Activated naive CD8-positive, alpha-beta T cell treated with anti-CD3 and anti-CD28 coated beads, Interleukin-2, amount 10 ng/mL, durations not matched to agents 7 days and 5 days (primary cell): ENCODE measurements at places on chromosomes 6 and 20. TPM values are rescaled to one million over a fixed set of nuclear protein-coding genes. Genes with fewer than 3 reads are reported as not detected.

Gene HLA-G
- total RNA-seq, result 2.0 TPM

Gene CDSN
- not detected for total RNA-seq

Gene FAM184A
- total RNA-seq, result 3.0 TPM

- DNase-seq, result no peak
Measured at GRCh38 chr6:124400261-124400999, 561.8 kb upstream of the RNF217 start.

GRCh38 chr6:12335717-12336116 lies 45.6 kb downstream of the EDN1 start:
- no peak for DNase-seq

DNA sequence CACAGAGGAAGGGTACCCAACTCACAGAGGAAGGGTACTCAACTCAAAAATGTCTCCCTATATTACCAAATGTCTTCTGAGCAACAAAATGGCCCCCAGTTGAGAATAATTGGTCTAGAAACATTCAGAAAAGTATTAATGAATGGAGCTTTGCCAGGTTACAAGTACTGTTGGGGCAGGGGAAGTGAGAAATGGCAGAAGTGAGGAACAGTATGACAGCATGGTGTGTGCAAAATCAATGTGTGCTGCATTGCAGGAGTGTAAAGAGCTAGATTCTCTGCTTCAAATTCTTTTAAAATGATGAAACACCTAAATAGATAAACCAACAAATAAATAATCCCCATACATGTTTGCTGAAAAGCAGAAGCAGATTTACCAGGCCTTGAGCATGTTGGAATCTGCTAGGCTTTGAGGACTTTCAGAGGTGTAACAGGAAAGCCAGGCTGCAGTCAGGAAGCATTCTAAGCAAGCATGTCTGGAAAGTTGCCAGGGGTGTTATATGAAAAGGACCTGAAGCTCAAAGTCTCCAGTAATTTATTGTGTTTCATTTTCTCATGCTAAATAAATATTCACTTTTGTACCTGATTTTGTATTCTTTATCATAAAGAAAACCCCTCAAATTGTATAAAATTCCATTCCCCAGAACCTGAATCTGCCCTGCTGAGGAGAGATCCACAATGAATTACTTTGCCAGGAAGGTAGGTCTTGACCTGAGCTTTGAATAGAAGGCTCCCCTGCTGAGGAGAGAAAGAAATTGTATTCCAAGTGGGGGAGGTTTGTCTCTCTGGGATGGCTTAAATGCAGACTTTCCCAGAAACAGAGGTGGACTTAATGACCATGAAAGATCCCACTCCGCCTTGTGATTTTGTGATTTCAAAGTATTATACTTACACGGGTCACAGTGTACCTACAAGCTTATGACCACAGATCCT lies 265.0 kb upstream of the MARCKS start:
- no peak for DNase-seq

GRCh38 chr6:131183427-131184095 lies 48.3 kb downstream of the AKAP7 start:
- no peak for DNase-seq

- peak; percentile 54 for DNase-seq
Measured at GRCh38 chr6:39934131-39934757, at the start of gene MOCS1. Gene MOCS1, minus strand, starts transcription at chr6:39934462. Its CDS starts 45 bp downstream, at chr6:39934417.

- DNase-seq, result no peak
Measured at GRCh38 chr6:158894193-158894592, 75.0 kb upstream of the EZR start.

DNA sequence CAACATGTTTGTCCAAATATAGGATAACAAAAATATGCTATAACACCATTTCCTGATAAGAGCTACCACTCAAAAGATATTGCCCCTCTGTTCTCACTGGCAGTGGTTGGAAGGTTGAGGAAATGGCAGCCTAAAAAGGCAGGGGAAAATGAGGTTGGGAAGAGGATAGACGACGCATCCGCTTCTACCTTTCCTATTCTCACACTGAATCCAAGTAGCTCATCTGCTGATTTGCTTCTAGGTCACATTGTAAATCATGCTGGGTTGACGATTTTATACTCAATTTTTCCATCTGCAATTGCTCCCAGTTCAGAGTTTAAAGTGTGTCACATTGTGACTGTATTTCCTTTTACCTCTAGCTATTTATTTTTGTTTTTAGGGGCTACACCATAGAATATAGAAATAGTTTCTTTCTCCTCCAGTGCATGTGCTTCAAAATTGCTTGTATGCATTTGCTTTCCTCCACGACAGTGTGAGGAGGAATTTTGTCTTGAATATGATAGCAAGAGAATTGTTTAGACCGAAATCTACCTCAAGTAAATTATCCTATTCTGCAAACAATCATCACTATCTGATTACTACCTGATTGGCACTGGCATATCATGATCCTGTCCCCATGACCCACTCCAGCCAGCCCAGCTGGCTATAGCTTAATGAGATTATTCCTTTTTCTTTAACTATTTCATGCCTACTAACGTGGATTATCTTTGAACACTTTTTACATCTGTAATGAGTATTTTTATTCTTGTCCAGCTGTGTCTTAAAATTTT lies 179.6 kb upstream of the RAB32 start:
- no peak for DNase-seq

- no peak for DNase-seq
Measured at GRCh38 chr20:64224351-64225170, 31.0 kb upstream of the PCMTD2 start.

- no peak for DNase-seq
Measured at GRCh38 chr20:49964964-49965780, 17.6 kb upstream of the SNAI1 start.

GRCh38 chr6:40128127-40128526 lies 193.9 kb upstream of the MOCS1 start:
- no peak for DNase-seq

GRCh38 chr20:20452254-20452676 lies 84.4 kb downstream of the INSM1 start:
- DNase-seq, result peak; percentile 53
